ENCODE measurements at places on chromosomes 2 and 18.

DNA sequence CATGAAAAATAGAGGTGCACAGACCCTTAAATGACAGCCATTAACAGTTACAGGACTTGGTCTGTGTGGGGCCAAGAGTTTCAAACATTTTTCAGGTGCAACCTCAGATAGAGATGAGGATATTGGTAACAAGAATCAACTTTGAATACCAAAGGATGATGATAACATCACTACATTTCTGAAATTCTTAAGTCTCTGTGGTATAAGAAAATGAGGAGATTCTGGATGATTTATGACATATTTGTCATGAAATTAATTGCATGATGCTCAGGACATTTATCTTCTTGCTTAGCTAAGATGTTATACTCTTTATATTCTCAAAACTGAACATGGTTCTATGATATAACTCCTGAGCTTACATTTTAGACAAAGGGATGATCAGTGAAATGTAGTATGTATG lies 471.8 kb upstream of the CWC22 start:
- no peaks in the 10 kb centered on the region for H3K27me3 ChIP-seq
- H3K27ac ChIP-seq: no peak overlapping the region
- H3K4me3 ChIP-seq: no peak overlapping the region
- H3K36me3 ChIP-seq: no peaks in the 10 kb centered on the region
- DNase-seq: no peak
- H3K4me1 ChIP-seq: no peaks in the 10 kb centered on the region

DNA sequence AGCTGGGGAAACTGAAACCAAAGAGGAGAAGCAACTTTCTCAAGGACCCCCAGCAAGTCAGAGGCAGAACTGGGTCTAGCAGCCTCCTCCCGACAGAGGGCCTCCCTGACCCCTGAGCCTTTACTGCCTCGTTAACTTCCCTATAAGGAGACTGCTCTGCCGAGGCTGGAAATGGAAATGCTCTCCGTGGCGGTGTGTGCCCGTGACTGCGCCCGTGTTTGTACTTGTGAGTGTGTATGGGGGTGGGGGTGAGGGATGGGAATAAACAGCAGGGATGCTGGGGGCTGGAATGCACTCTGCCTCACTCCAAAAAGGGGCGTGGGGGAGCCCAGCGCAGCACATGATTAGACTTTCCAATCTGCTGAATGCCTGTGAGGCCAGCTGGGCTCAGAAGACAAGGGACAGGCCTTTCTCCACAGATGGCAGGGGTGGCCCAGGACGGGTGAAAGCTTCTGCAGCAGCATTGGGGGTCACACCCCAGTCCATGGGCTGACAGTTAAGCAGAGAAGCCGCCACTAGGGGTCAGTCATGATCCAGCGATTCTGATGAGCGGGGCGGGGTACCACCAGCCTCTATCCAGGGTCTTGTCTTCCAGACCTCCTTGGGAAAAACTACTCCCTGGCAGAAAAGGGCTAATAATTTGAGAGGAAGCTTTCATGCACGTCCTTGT lies 26.8 kb downstream of the MPHOSPH10 start:
- DNase-seq: peak; percentile 69
- peaks cover 2% of the 10 kb centered on the region for H3K4me1 ChIP-seq
- peaks cover 23% of the 10 kb centered on the region for H3K27me3 ChIP-seq
- no peaks in the 10 kb centered on the region for H3K36me3 ChIP-seq
- H3K4me3 ChIP-seq: no peak overlapping the region

DNA sequence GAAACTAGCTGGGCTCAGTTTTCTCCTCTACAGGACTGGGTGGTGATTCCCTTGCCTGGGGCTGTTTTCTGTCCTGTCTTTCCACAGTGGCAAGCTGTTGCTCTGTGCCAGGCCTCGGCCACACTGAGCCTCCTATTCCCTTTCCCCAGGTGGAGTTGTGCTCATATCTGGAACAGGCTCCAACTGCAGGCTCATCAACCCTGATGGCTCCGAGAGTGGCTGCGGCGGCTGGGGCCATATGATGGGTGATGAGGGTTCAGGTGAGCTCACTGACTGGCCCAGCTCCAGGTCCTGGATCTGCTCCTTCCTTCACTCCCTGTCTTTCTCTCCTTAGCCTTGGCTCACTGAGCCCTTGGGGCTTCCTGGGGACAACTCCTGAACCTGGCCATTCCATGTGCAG lies 4.0 kb downstream of the NAGK start:
- H3K4me3 ChIP-seq: peak overlapping the region; percentile 6
- H3K36me3 ChIP-seq: peaks cover 48% of the 10 kb centered on the region
- no peak for DNase-seq
- peak overlapping the region; percentile 90 for H3K27ac ChIP-seq

GRCh38 chr2:105038383-105039061 lies 653 bp downstream of the MRPS9 start:
- peak overlapping the region; percentile 83 for H3K27ac ChIP-seq
- peak overlapping the region; percentile 90 for H3K4me3 ChIP-seq
- peaks cover 2% of the 10 kb centered on the region for H3K36me3 ChIP-seq
- H3K4me1 ChIP-seq: peaks cover 28% of the 10 kb centered on the region

GRCh38 chr2:120933693-120934573 lies 198.3 kb downstream of the GLI2 start:
- DNase-seq: no peak
- H3K4me3 ChIP-seq: no peak overlapping the region

DNA sequence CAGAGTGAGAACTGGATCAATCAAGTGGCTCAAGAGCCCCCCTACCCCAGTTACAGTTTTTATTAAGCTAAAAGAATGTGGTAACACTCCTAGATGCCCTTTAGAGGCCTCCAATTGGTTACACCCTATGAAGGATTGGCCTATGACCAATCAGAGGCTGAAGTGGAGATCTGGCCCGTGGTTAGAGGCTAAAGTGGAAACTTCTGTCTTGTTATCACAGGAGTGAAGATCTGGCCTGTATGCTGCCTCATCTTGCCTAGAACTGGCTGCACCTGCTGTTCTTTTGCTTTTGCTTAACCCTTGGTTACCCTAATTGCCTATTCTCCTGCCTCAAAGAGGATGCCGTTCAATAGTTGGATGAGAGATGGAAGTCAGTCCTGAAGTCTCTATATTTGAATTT lies 100.1 kb upstream of the MAP2 start:
- no peak overlapping the region for H3K27ac ChIP-seq
- H3K4me1 ChIP-seq: no peaks in the 10 kb centered on the region
- no peak for DNase-seq
- no peaks in the 10 kb centered on the region for H3K27me3 ChIP-seq
- H3K4me3 ChIP-seq: no peak overlapping the region
- H3K36me3 ChIP-seq: no peaks in the 10 kb centered on the region

- H3K36me3 ChIP-seq: peaks cover 2% of the 10 kb centered on the region
- H3K4me1 ChIP-seq: peaks cover 61% of the 10 kb centered on the region
- H3K4me3 ChIP-seq: peak overlapping the region; percentile 38
- H3K27ac ChIP-seq: peak overlapping the region; percentile 88
- DNase-seq: peak; percentile 26
Measured at GRCh38 chr2:73970141-73970803, 14.4 kb upstream of the TET3 start.

- no peak overlapping the region for H3K4me3 ChIP-seq
- H3K4me1 ChIP-seq: no peaks in the 10 kb centered on the region
- no peak for DNase-seq
- H3K36me3 ChIP-seq: no peaks in the 10 kb centered on the region
- no peaks in the 10 kb centered on the region for H3K27me3 ChIP-seq
Measured at GRCh38 chr18:40607542-40608148, 1347.4 kb upstream of the PIK3C3 start.

GRCh38 chr2:163649080-163649479 lies 86.7 kb downstream of the FIGN start:
- H3K27me3 ChIP-seq: no peaks in the 10 kb centered on the region
- no peaks in the 10 kb centered on the region for H3K4me1 ChIP-seq
- H3K36me3 ChIP-seq: no peaks in the 10 kb centered on the region
- H3K4me3 ChIP-seq: no peak overlapping the region

- H3K4me3 ChIP-seq: no peak overlapping the region
- no peaks in the 10 kb centered on the region for H3K4me1 ChIP-seq
- peaks cover 4% of the 10 kb centered on the region for H3K27me3 ChIP-seq
Measured at GRCh38 chr2:64086347-64087082, 57.7 kb downstream of the PELI1 start.

- no peak overlapping the region for H3K27ac ChIP-seq
- no peak for DNase-seq
- no peaks in the 10 kb centered on the region for H3K27me3 ChIP-seq
- H3K4me1 ChIP-seq: peaks cover 2% of the 10 kb centered on the region
Measured at GRCh38 chr18:69574401-69574800, 173.7 kb downstream of the DOK6 start.

DNA sequence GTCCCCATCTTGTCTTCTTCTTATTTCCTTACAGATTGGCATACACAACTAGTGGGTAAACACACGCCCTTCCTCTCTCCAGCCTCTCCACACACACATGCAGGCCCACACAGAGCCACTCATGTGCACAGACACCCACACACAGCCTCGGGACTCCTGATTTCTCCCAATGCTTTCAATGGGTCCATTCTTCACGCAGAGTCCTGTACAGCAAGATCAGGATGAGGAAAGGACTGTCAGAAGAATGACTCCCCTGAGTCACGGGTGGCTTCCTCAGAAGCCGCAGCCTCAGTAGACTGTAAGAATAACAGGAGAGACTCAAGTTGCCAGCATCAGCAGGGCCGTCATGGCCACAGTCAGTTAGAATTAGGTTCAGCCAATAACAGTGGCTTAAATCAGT lies 109.1 kb upstream of the GLI2 start:
- no peak for DNase-seq
- peaks cover 8% of the 10 kb centered on the region for H3K27me3 ChIP-seq
- no peak overlapping the region for H3K4me3 ChIP-seq
- no peak overlapping the region for H3K27ac ChIP-seq
- H3K4me1 ChIP-seq: no peaks in the 10 kb centered on the region
- H3K36me3 ChIP-seq: no peaks in the 10 kb centered on the region

- no peak overlapping the region for H3K27ac ChIP-seq
- DNase-seq: no peak
- peaks cover 20% of the 10 kb centered on the region for H3K4me1 ChIP-seq
- no peak overlapping the region for H3K4me3 ChIP-seq
Measured at GRCh38 chr2:32752205-32752604, 124.4 kb downstream of the TTC27 start.

GRCh38 chr2:49982871-49983270 lies 828.6 kb upstream of the FSHR start:
- no peak for DNase-seq
- no peaks in the 10 kb centered on the region for H3K36me3 ChIP-seq
- no peaks in the 10 kb centered on the region for H3K4me1 ChIP-seq
- no peaks in the 10 kb centered on the region for H3K27me3 ChIP-seq

DNA sequence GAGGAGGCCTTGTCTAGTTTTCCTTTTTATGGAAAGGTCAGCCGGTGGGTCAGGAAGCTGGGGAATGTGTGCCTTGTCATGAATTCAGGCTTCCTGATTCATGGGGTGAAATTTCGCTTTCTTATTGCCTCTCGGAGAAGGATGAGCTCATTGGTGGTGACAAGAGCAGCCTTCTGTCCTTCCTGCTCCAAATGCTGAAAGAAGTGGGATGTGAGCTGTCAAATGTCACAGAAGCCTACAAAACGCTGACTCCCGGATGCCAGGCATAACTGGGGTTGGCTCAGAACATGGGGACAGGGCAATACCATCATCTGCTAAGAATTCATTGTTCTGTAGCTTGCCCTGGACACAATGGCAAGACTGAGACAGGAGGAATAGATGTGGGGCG lies 55.8 kb upstream of the FAM136A start:
- no peak overlapping the region for H3K4me3 ChIP-seq
- H3K27me3 ChIP-seq: peaks cover 14% of the 10 kb centered on the region
- H3K27ac ChIP-seq: no peak overlapping the region
- H3K4me1 ChIP-seq: no peaks in the 10 kb centered on the region
- H3K36me3 ChIP-seq: no peaks in the 10 kb centered on the region
- no peak for DNase-seq

DNA sequence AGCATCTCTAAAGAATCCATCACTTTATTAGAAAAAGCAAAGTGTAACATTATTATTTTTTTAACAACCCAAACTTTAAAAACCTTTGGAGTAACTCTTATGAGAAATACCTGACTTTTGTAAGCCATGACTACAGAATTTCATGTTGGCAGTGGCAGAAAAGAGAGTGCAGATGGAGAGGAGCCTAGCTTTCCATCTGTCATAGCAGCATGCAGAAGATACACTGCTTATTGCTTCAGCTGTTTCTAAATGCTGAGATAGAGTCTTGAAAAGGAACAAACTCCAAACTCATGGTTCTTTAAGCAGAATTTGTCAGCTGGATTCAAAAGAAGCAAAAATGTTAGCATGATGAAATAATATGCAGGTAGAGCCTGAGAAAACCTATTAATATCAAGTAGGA lies 1130.3 kb downstream of the DPP10 start:
- H3K4me1 ChIP-seq: no peaks in the 10 kb centered on the region
- no peak overlapping the region for H3K27ac ChIP-seq
- no peaks in the 10 kb centered on the region for H3K27me3 ChIP-seq
- no peak for DNase-seq
- no peaks in the 10 kb centered on the region for H3K36me3 ChIP-seq
- no peak overlapping the region for H3K4me3 ChIP-seq

GRCh38 chr18:5173236-5173635 lies 23.8 kb downstream of the AKAIN1 start:
- peaks cover 5% of the 10 kb centered on the region for H3K36me3 ChIP-seq
- no peak overlapping the region for H3K4me3 ChIP-seq
- H3K27ac ChIP-seq: no peak overlapping the region
- H3K27me3 ChIP-seq: no peaks in the 10 kb centered on the region
- H3K4me1 ChIP-seq: peaks cover 13% of the 10 kb centered on the region

- H3K4me1 ChIP-seq: peaks cover 22% of the 10 kb centered on the region
- no peak for DNase-seq
- no peak overlapping the region for H3K27ac ChIP-seq
- H3K4me3 ChIP-seq: no peak overlapping the region
- peaks cover 40% of the 10 kb centered on the region for H3K27me3 ChIP-seq
Measured at GRCh38 chr2:217928324-217929181, 74.2 kb downstream of the TNS1 start.

GRCh38 chr2:51006641-51007040 lies 25.3 kb downstream of the NRXN1 start:
- DNase-seq: no peak
- no peak overlapping the region for H3K27ac ChIP-seq
- H3K4me1 ChIP-seq: no peaks in the 10 kb centered on the region
- H3K4me3 ChIP-seq: no peak overlapping the region
- no peaks in the 10 kb centered on the region for H3K27me3 ChIP-seq

GRCh38 chr2:71933467-71934319 lies 214.0 kb downstream of the CYP26B1 start:
- H3K4me1 ChIP-seq: no peaks in the 10 kb centered on the region
- H3K4me3 ChIP-seq: no peak overlapping the region
- H3K27me3 ChIP-seq: no peaks in the 10 kb centered on the region
- no peak for DNase-seq
- no peak overlapping the region for H3K27ac ChIP-seq
- no peaks in the 10 kb centered on the region for H3K36me3 ChIP-seq

GRCh38 chr2:23452372-23452771 lies 67.4 kb downstream of the KLHL29 start:
- peaks cover 39% of the 10 kb centered on the region for H3K4me1 ChIP-seq
- H3K4me3 ChIP-seq: no peak overlapping the region

- no peaks in the 10 kb centered on the region for H3K27me3 ChIP-seq
- H3K36me3 ChIP-seq: no peaks in the 10 kb centered on the region
- DNase-seq: no peak
Measured at GRCh38 chr2:108154366-108155061, 85.3 kb upstream of the SULT1C3 start.

- no peak overlapping the region for H3K4me3 ChIP-seq
- H3K36me3 ChIP-seq: no peaks in the 10 kb centered on the region
- no peaks in the 10 kb centered on the region for H3K4me1 ChIP-seq
- no peak for DNase-seq
- H3K27ac ChIP-seq: no peak overlapping the region
- no peaks in the 10 kb centered on the region for H3K27me3 ChIP-seq
Measured at GRCh38 chr2:39335930-39336329, 92.2 kb upstream of the CDKL4 start.

Data from activated naive CD4-positive, alpha-beta T cell treated with anti-CD3 and anti-CD28 coated beads, Interleukin-2, amount 10 ng/mL, durations not matched to agents 7 days and 5 days (primary cell).